ENCODE measurements at places on chromosomes 4 and X. TPM values are rescaled to one million over a fixed set of nuclear protein-coding genes. Genes with fewer than 3 reads are reported as not detected.

The PABPC4L gene
- total RNA-seq: 0.79 TPM

The THOC2 gene
- 40.0 TPM for total RNA-seq

The COL25A1 gene
- total RNA-seq: 9.1 TPM

The TLR6 gene
- 1.4 TPM for total RNA-seq

The PPEF2 gene
- not detected for total RNA-seq

The SLC10A6 gene
- 0.59 TPM for total RNA-seq

The L1CAM gene
- total RNA-seq: 0.05 TPM

The TMEM271 gene
- total RNA-seq: not detected

The SRPX gene
- 164 TPM for total RNA-seq

The PDLIM3 gene
- total RNA-seq: 35.4 TPM

The PTPN13 gene
- 0.27 TPM for total RNA-seq

The ARMCX2 gene
- total RNA-seq: 20.7 TPM

The PDCL2 gene
- not detected for total RNA-seq

The GUCY1A1 gene
- 0.67 TPM for total RNA-seq

The TMEM255A gene
- total RNA-seq: not detected

The CXCL11 gene
- 4.7 TPM for total RNA-seq

Measured in mammary microvascular endothelial cell (primary cell).